ENCODE measurements at places on chromosomes 6 and 20.
A peak's percentile ranks its signal among the peaks of the same experiment; 100 is the strongest.

DNA sequence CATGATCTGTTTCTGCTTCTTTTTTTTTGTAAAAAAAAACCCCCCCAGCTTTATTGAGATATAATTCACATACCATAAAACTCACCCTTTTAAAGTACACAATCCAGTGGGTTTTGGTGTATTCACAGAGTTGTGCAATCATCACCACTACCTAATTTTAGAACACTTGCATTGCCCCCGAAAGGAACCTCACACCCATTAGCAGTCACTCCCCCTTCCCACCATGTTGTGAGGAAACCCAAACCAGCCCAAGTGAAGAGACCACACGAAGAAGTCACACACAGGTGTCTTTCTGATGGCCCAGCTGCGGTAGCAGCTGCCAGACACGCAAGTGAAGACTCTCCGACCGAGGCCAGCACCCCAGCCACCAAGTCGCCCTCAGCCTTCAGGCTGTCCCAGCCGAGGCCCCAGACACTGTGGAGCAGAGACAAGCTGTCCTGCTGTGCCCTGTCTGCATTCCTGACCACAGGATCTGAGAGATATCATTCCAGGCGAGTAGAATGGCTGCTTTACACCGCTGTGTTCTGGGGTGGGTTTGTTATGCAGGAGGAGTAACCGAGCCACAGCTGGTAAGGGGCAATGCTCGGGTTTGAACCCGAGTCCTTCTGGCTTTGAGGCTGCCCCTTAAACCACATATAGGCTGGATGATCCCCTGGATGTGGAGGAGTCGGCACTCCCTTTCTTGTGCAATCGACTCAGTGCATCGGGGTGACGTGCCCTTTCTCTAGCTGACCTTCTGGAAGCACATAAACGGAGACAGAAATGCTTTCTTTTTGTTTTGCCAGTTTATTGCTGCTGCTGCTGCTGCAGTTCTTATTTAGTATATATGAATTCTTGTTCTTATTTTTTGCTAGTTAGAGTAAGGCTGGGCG, 59.1 kb upstream of the PTPN1 start:
- peak; percentile 65 for DNase-seq

- DNase-seq, result no peak
Observed at GRCh38 chr6:141303907-141304306, 828.8 kb upstream of the GJE1 start.

DNA sequence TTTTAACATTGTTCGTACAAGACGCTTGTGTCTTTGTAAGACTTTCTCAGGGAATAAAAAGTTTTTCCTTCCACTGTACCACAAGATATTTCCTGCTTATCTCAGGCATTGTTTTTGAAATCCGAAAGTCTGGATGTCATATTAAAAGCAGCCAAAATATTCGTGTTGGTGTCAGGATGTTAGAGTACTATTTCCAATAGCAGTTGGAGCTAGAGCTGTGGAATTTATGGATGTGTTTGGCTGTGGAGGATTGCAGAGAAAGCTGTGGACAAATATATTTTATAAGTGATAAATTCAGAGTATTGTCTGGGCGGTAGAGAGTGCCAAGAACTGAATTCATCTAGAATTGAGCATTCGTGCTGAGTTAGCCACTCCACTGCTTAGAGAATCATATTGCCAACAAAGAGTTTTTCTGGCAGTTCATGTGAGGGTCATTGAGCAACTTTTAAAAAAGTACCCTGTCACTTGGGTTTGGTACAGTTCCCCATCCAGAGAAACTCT, 57.7 kb downstream of the ZDHHC14 start:
- peak; percentile 68 for DNase-seq

DNA sequence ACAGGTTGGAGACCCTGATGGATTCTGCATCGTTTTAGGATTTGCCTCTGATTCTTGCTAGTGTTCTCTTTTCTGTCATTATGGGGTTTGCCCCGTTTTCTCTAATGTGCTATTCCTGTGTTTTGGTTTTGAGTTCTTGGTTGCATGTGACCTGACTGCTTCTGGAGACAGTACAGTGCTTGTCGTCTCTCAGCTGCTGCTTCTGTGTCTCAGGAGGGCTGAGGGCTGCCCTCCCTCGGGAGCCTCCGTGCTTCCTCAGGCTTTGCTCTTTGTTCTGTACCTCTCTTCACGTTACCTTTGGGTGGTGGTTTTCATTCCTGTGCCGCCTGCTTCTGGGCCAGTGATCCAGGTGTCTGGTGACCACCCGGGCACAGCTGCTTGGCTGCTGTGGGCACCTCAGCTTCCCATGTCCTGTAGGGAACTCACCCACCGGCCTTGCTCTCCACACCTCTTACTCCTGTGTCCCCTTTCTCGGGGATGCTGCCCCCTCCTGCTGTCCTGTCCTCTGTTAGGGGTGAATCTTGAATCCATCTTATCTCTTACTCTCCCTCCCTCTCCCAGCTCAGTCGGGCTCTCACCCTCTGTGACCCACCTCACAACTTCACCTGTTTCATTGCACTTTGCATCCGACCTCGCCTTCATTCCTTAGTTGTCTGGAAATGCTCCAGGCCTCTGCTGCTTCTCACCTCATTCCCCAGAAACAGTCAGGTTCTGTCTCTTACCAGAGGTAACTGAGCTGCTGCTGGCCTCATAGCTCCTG, 33.2 kb downstream of the PANK2 start:
- no peak for DNase-seq

DNA sequence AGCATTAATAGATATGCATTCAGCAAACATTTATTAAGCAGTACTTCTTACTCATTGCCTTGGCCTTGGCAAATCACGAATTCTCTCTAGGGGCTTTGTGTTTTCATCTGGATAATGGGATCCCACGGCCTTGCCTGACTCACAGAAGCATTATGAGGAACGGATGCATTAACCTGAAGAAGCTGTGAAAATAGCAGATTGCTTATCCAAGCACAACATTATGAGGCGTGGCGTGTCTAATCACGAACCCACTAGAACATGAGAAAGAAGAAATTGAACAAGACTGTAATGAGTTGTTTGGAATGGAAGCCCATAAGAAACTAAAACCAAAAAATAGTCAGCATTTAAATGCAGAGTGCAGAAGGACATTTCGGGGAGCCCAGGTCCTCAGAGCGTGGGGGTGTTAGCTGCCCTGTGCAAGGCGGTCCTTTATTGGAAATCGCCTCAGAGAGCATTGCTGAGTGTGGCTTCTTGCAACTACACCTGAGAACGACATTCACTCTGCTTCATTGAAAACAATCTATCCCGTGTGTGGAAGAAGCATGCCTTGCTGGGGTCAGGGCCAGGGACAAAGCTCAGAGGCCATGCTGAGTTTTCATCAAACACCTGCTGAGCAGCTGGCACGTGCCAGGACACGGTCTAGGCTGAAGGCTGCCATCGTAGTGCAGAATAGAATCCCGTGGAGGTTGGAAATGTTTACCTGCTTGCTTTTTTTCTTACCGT, 179.9 kb downstream of the ZDHHC14 start:
- no peak for DNase-seq

GRCh38 chr6:135144673-135145062, 36.4 kb upstream of the MYB start:
- DNase-seq, result no peak

Data from fibroblast of pulmonary artery (primary cell).